Left cardiac atrium (tissue), 4 donors: ENCODE measurements at places on chromosomes 11 and 22. TPM values are rescaled to one million over a fixed set of nuclear protein-coding genes. Genes with fewer than 3 reads are reported as not detected.

- no peak for DNase-seq
Observed at GRCh38 chr11:122287401-122287800, 171.4 kb upstream of the BLID start.

DNA sequence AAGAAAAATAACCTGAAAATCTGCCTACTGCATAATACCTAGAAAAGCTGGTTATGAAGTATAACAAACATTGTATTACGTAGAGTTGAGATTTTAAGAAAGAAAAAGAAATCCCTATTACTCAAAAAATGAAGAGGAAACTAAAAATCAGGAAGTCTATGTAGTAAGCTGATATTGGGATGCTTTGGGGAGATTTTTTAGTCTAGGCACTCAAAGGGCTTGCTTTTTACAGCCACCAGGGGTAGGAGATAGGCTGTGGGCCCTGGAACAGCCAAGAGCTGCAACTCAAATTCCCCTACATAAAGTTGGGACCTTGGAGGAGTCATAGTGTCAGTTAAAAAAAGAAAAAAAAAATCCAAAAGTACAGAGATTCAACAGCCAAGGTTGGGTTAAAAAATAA is 90.4 kb downstream of the RELT start:
- DNase-seq = no peak

- DNase-seq = no peak
Observed at GRCh38 chr11:124753205-124753604, 1.1 kb upstream of the VSIG2 start.

DNA sequence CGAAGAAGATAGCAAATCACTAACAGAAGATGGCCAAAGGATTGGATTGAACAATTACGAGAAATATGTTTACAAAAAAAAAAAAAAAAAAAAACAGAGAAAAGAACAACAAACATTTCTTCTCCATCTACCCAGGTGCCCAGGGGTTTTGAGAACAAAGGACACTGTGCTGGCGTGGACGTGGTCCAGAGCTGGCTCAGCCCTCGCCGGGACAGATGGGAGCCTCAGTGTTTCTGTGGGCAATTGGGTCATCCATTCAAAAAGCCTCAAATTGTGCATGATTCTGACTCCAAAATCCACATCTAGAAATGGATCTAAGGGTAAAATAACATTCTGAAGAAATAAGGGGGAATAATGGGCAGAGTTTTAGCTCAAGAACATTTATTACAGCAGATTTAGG is 63.1 kb downstream of the DHCR7 start:
- no peak for DNase-seq

- DNase-seq = no peak
Observed at GRCh38 chr11:79436919-79437277, 3.9 kb downstream of the TENM4 start.

The CREB3L1 gene
- total RNA-seq = 28.0 TPM

The DRD2 gene
- 0.37 TPM for total RNA-seq

The CALCA gene
- not detected for total RNA-seq

The SLC17A6 gene
- not detected for total RNA-seq
